ENCODE measurements at places on chromosomes 5 and 9. TPM values are rescaled to one million over a fixed set of nuclear protein-coding genes. Genes with fewer than 3 reads are reported as not detected.

SPACA9 gene
- total RNA-seq, result 5.4 TPM

TLN1 gene
- total RNA-seq, result 490 TPM

SV2C gene
- not detected for total RNA-seq

CCDC180 gene
- 8.5 TPM for total RNA-seq

FAM221B gene
- total RNA-seq, result not detected

PPWD1 gene
- total RNA-seq, result 21.0 TPM

TSSK1B gene
- total RNA-seq, result 0.10 TPM

DNA sequence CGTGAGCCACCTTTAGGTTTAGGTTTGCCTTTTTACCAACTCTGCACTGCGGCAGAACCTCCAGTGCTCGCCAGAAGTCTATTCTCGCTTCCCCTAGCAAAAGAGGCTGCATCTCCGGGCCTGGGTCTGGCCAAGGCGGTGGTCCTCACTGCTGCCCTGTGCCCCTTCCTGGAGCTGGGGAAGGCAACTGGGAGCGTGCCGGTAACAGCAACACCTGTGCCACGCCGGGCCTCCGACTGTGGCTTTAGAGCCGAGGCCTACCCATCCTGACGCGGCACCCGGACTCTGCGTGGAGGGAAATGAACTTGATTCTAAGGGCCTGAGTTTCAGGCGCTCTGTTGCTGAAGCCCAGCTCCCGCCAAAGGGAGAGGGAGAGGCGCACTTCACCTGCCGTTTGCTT, 82.4 kb upstream of the SPATA31C2 start:
- H3K27me3 ChIP-seq, result no peaks in the 10 kb centered on the region
- no peak overlapping the region for H3K27ac ChIP-seq
- peaks cover 18% of the 10 kb centered on the region for H3K4me1 ChIP-seq
- H3K4me3 ChIP-seq, result no peak overlapping the region
- DNase-seq, result no peak

DNA sequence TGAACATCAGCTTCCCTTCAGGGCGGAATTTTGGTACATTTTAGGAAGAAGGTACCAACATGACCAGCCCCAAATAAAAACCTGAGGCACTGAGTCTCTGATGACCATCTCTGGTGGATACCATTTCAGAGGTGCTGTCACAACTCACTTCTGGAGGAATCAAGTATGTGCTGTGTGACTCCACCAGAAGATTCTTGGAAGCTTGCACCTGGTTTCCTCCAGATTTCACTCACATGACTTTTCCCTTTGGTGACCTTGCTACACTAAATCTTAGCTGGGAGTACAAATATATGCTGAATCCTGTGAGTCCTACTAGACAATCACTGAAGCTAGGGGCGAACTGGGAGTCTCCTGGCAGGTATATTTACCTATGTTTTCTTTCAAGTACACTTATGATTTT, 28.5 kb downstream of the ECPAS start:
- H3K27ac ChIP-seq, result no peak overlapping the region
- DNase-seq, result no peak
- H3K36me3 ChIP-seq, result no peaks in the 10 kb centered on the region
- H3K4me3 ChIP-seq, result no peak overlapping the region
- H3K4me1 ChIP-seq, result peaks cover 64% of the 10 kb centered on the region

- DNase-seq, result no peak
- peaks cover 11% of the 10 kb centered on the region for H3K36me3 ChIP-seq
- no peaks in the 10 kb centered on the region for H3K27me3 ChIP-seq
Observed at GRCh38 chr9:127495884-127496555, 44.7 kb downstream of the LRSAM1 start.

GRCh38 chr9:136921307-136921706, 23.2 kb downstream of the FBXW5 start:
- H3K4me3 ChIP-seq, result no peak overlapping the region
- no peaks in the 10 kb centered on the region for H3K27me3 ChIP-seq
- no peak overlapping the region for H3K27ac ChIP-seq
- H3K36me3 ChIP-seq, result peaks cover 21% of the 10 kb centered on the region
- H3K4me1 ChIP-seq, result no peaks in the 10 kb centered on the region
- DNase-seq, result no peak

DNA sequence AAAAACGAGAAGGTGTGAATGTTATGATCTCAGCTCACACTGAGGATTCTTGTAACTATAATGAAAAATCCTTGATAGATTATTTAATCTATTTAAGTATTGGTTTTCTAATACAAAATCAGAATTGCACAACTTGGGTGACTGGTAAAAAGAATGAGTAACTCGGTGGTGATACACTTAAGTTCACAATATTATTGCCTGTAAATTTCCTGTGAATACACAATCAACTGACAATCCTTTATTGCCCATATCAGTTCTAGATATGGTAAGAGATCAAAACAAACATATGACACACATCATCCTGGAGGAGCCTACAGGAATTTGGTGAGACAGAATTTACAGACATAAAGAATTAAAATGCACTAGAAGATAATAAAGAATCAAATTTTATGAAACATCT, 14.1 kb upstream of the LURAP1L start:
- H3K27me3 ChIP-seq, result no peaks in the 10 kb centered on the region
- DNase-seq, result no peak
- H3K27ac ChIP-seq, result no peak overlapping the region
- H3K4me3 ChIP-seq, result no peak overlapping the region

DNA sequence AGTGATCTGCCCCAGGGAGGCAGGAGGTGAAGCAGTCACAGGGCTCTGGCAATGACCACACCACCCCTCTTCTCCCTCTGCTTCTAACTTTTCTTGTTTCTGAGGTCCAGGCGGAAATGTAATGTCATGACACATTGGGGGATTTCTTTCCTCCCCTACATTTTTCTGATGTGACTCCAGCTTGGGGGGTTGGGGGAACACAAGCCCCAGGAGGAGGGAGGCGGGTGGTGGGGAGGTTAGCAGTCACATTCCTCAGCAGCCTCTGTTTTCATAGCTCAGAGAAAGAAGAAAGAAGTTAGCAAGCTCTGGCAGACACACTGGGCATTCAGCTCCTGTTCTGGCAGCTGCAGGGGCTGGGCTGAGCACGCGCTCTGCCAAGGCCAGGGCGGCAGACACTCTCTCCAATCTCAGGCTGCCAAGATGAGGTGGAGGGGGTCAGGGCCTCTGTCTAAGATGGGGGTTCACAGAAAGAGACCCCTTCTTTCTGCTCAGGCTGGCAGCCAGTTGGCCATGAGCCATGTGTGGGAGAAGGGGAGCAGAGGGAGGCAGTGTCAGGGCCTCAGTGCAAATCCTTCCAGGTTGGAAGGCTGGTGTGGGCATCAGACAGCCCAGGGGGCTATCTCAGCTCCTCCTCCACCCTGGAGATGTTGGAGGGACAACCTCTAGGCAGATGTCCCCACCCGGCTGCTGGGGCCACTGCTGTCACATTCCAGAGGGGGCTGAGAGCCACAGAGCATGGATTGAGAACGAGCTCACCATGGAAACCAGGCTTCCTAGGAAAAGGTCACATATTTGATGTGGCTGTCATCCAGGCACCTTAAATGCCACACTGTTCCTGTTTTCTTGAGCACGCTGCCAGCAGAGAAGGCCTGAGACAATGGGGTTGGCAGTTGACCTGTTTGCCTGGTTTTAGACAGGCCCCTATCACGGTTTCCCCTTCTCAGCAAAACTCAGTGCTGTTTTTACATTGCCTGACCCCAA, 20.1 kb upstream of the PFDN1 start:
- no peak for DNase-seq
- no peaks in the 10 kb centered on the region for H3K36me3 ChIP-seq
- H3K4me1 ChIP-seq, result peaks cover 50% of the 10 kb centered on the region
- no peaks in the 10 kb centered on the region for H3K27me3 ChIP-seq

- H3K27me3 ChIP-seq, result peaks cover 58% of the 10 kb centered on the region
- H3K27ac ChIP-seq, result no peak overlapping the region
- H3K4me1 ChIP-seq, result no peaks in the 10 kb centered on the region
- no peak for DNase-seq
- H3K36me3 ChIP-seq, result no peaks in the 10 kb centered on the region
Observed at GRCh38 chr9:97548819-97549540, 47.5 kb downstream of the TMOD1 start.

- no peak for DNase-seq
- peak overlapping the region; percentile 64 for H3K27ac ChIP-seq
- H3K36me3 ChIP-seq, result peaks cover 4% of the 10 kb centered on the region
Observed at GRCh38 chr9:70034271-70034711, 9.4 kb upstream of the MAMDC2 start.

DNA sequence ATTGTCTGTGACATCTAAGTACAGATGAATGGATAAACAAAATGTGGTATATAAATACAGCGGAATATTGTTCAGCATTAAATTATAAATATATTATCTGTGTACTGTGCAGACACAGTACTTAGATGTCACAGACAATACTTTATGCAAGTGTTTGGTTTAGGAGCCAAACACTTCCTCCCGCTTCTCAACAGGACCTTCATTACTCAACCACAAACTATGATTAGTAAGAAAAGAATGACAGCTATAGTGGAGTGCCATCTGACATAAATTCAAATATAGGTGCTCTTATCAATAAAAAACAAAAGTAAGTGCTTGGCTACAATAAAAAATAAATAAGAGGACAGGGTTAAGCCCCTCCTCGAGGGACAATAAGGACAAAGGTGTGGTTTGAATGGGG, 38.9 kb upstream of the STX17 start:
- H3K4me3 ChIP-seq, result no peak overlapping the region
- no peaks in the 10 kb centered on the region for H3K4me1 ChIP-seq
- no peaks in the 10 kb centered on the region for H3K36me3 ChIP-seq
- no peak overlapping the region for H3K27ac ChIP-seq

DNA sequence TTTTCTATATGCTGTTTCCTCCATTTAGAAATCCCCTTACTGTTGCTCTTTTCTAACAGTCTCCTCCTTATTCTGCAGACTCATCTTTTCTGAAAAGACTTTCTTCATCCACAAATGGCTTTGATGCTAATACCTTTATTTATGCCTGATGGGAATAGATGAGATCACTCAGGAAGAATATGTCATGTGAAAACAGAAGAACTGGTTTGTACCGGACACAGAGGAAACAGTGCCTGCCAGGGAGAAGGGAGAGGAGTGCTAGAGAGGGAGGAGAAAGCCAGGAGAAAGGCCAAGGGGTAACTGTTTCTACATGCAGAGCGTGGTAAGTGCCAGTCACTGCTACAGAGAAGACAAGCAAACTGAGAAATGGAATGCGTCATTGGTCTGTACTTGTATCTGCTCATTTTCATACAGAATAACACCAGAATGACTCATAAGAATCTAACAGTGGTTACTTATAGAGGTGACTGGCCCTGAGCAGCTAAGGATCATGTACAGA, 45.9 kb upstream of the PJA2 start:
- peak overlapping the region; percentile 15 for H3K4me3 ChIP-seq
- no peak for DNase-seq
- peaks cover 1% of the 10 kb centered on the region for H3K36me3 ChIP-seq
- H3K27ac ChIP-seq, result peak overlapping the region; percentile 93
- no peaks in the 10 kb centered on the region for H3K27me3 ChIP-seq

GRCh38 chr9:133163504-133164172, at the start of gene GBGT1:
Gene GBGT1 (minus strand): TSS chr9:133163914. CDS start chr9:133162412, 1,502 bp downstream.
- peak; percentile 89 for DNase-seq
- no peaks in the 10 kb centered on the region for H3K27me3 ChIP-seq
- H3K4me1 ChIP-seq, result peaks cover 12% of the 10 kb centered on the region
- no peak within 1 kb of the TSS for H3K27ac ChIP-seq
- peaks cover 3% of the 10 kb centered on the region for H3K36me3 ChIP-seq

DNA sequence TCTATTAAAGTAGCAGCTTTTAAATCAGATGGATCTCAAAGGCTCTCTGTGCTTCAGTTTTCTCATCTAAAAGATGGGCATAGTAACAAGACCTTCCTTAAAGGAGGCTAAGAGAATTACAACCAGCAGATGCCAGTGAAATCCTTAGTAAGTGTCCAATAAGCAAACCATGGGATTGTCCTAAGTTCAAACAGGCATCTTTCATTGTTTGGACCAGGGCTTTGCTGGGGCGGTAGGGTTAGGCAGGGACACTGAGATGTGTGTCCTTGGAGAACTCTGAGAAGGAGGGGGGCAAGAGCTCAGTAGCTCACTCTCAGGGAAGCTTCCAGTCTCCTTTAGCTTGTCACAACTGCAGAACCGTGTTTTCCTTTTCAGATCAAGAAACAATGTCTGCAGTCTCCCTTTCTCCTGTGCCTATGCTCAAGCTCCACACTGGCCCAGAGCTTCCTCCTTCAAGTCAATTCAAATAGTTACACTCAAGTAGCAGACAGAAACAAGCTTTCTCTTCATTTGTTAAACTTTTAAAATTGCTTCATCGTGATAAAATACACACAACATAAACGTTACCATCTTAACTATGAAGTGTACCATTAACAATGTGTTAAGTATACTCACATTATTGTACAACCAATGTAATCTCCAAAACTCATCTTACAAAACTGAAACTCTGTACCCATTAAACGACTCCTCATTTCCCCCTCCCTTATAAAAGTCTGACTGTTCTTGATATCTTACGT, 216.2 kb downstream of the PIK3R1 start:
- H3K27me3 ChIP-seq, result no peaks in the 10 kb centered on the region
- peaks cover 32% of the 10 kb centered on the region for H3K4me1 ChIP-seq
- H3K4me3 ChIP-seq, result no peak overlapping the region
- H3K27ac ChIP-seq, result no peak overlapping the region

- peaks cover 1% of the 10 kb centered on the region for H3K36me3 ChIP-seq
- no peak overlapping the region for H3K27ac ChIP-seq
- H3K4me3 ChIP-seq, result no peak overlapping the region
- DNase-seq, result no peak
- peaks cover 10% of the 10 kb centered on the region for H3K4me1 ChIP-seq
Observed at GRCh38 chr9:4050916-4051315, 249.0 kb downstream of the GLIS3 start.

DNA sequence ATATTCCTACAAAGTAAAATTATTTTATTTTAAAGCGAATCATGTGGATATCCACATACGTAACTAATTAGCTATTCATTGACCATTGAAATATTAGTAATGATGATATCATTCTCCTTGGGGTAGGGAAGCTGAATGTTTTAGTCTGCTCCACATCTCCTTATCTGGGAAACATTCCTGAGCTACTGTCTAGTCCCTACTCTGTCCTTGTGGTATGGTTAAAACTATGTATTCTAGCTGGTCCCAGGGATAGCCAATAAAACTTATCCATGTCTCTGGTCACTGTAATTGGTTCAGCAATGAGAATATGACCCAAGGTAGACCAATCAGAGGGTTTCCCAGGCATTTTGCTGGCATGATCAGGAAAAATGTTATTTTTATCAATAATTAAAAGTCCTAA, 76.0 kb upstream of the DAP start:
- H3K4me3 ChIP-seq, result no peak overlapping the region
- no peak overlapping the region for H3K27ac ChIP-seq
- peaks cover 2% of the 10 kb centered on the region for H3K27me3 ChIP-seq
- no peaks in the 10 kb centered on the region for H3K4me1 ChIP-seq

- H3K36me3 ChIP-seq, result no peaks in the 10 kb centered on the region
- no peaks in the 10 kb centered on the region for H3K4me1 ChIP-seq
- H3K4me3 ChIP-seq, result no peak overlapping the region
- no peak overlapping the region for H3K27ac ChIP-seq
- H3K27me3 ChIP-seq, result no peaks in the 10 kb centered on the region
Observed at GRCh38 chr5:144131261-144131660, 39.2 kb downstream of the YIPF5 start.
